ENCODE measurements at places on chromosomes 7 and 10. TPM values are rescaled to one million over a fixed set of nuclear protein-coding genes. Genes with fewer than 3 reads are reported as not detected.

DNA sequence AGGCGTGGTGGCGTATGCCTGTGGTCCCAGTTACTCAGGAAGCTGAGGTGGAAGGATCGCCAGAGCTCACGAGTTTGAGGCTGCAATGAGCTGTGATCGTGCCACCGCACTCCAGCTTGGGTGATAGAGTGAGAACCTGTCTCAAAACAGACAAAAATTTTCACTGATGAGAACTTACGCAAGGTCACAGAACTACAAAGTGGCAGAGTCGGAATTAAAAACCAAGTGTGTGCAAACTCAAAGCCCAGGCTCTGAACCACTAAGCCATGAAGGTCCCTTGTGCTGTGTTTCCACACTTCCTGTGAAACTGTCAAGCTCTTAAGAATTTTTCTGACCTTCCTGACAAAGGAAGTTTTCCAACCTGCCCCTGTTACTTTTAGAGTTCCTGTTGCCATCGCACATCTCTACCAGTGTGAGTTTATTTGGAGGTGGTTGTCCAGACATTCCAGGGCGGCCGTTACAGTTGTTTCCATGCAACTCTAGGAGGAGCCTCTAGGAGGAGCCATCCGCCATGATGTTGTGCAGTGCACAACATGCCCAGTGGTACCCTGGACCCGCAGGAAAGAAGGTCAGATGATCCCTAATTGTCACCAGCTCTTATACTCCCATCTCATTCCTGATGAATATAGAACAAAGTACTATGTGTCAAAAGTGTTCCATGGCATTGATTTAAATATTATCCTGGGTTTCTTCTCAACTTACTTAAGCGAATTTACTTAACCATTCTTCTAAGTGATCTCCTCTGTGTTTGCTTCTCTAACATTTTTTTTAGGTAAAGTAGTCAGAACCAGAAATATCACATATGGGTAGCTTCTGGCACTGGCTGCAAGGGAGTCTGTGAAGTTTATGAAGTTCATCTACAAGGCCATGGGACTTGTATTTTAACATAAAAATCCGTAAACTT, 49.0 kb upstream of the LYZL1 start:
- DNase-seq = peak; percentile 72

The LGI1 gene
- 0.75 TPM for total RNA-seq

DNA sequence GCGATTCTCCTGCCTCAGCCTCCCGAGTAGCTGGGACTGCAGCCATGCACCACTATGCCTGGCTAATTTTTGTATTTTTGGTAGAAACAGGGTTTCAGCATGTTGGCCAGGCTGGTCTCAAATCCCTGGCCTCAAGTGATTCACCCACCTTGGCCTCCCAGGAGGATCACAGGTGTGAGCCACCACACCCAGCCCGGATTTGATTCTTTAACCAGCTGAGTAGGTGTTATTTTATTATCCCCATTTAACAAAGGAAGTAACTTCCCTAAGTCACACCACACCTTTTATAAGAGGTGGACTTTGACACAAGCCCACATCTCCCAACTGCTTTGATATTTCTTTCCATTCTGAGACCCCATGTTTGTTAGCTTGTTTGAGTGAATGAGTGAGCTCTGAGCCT, 25.0 kb downstream of the SLC25A28 start:
- no peak for DNase-seq

DNA sequence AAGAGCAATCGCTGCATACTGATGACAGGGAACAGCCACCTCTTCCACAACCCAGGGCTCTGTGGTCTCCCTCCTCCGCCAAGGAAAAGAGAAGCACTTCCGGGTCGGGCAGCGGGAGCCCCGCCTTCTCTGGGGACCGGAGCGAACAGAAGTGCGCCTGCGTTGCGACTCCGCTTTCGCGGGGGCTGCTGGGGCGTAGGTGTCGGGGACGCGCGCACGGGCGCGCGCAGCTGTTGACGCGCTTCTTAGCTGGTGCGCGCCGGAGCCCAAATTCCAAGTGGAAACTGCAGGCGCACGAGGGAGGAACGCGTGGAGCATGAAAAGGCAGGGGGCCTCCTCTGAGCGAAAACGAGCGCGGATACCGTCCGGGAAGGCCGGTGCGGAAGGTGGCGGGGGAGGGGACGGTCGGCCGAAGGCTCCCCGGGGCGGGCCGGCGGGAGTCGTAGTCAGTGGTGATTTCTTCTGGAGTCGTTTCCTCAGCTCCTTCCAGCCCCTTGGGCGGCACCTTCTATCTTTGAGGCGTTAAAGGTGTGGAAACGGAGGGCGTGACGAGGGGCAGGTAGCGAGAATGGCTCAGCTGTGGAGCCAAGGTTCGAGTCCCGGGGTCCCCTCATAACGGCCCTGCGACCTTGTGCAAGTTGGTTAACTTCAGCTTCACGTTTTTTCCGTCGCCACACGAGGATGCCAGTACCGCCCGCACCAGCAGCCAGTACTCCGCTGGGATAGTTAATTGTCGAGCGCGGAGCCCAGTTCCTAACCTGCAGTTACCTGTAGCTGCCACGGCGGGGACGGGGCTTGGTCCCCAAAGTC, at the start of the genes COX15 and CUTC:
COX15 (minus strand) TSS at position 95 of the 810 bp plus-strand sequence; CDS start at position 17, 78 bp downstream.
CUTC (plus strand) TSS at position 202 of the 810 bp plus-strand sequence; CDS start at position 317, 115 bp downstream.
- DNase-seq = peak; percentile 98

DNA sequence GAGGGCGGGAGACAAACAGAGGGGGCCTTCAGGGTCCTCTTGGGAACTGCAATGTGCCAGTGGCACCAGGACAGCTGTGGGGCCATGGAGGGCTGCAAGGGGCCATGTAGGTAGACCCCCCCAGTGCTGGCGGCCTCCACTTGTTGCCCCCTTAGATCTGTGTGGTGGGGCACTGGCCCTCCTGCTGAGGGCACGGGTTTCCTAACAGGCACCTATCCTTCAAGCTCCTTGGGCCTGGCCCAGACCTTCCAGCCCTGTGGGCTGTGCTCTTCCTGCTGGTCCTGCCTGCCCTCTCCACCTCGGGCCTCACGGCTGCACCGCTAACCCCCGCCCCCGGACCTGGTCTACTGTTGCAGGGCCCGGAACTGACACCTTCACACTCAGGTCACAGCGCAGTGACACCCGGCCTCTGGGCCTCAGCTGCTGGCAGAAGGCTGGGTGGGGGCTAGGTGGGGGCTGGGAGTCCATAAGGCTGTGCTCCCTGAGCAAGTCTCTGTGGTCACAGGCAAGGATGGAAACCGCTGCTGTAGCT, 12.6 kb downstream of the RASGEF1A start:
- no peak for DNase-seq

The AFAP1L2 gene
- total RNA-seq = 1.3 TPM

DNA sequence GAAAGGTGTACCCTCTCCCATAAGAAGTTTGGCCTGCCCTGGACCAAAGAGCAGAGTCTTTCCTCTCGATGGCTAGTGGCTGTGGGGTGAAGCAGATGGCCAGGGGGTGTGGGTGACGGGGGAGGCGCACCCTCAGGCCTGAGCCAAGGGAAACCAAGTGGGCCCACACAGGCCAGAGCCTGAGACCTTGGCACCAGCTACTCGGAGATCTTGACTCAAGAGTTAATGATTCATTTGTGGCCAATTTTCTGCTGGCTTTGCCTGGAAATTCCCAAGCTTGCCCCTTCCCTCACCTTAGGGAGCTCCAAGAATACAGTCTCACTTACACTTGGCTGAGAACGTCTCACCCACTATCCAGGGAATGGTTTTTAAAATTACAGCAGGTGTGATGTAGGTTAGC, 42.7 kb downstream of the ZMIZ1 start:
- no peak for DNase-seq

The CDK1 gene
- total RNA-seq = 0.65 TPM

The PHKG1 gene
- total RNA-seq = 0.78 TPM

The OPN4 gene
- total RNA-seq = not detected

DNA sequence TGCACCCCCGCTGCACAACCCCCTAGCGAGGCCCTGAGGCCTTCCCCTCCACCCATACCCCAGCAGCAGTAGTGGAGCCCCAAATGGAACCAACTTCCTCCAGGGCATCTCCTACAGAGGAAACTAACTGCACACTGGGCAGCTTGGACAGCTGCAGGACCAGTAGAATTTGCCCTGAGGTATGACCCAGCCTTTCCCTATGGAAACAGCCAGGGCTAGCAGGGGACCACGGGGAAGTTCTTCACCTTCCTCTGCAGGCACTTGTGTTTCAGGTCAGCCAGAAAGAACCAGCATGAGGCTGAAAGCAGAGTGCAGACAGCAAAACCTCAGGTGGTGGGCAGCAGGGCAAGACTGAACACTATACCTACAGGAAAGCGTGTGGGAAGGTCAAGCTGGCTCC, 5.7 kb upstream of the EEPD1 start:
- DNase-seq = no peak

The FAM107B gene
- 67.2 TPM for total RNA-seq

The HEPACAM2 gene
- not detected for total RNA-seq

The ECHS1 gene
- total RNA-seq = 764 TPM

DNA sequence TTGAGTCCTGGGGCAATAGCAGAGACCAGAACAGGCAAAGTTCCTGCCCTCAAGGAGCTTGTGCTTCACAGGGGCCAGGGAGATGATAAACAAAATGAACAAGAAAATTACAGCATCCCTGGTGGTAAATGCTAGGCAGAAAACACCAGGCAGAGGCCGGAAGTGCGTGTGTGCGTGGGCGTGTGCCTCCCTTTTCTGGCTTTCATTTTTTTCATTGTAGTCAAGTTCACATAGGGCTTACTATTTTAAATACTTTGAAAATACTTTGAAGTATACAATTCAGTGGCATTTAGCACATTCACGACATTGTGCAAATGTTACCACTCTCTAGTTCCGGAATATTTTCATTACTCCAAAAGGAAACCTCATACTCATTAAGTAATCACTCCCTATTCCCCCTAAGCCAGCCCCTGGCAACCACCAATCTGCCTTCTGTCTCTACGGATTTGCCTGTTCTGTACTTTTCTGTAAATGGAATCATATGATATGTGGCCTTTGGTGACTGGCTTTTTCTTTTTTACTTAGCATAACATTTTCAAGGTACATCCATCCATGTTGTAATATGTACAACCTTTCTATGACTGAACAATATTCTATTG, 88.1 kb upstream of the PDCD4 start:
- no peak for DNase-seq

DNA sequence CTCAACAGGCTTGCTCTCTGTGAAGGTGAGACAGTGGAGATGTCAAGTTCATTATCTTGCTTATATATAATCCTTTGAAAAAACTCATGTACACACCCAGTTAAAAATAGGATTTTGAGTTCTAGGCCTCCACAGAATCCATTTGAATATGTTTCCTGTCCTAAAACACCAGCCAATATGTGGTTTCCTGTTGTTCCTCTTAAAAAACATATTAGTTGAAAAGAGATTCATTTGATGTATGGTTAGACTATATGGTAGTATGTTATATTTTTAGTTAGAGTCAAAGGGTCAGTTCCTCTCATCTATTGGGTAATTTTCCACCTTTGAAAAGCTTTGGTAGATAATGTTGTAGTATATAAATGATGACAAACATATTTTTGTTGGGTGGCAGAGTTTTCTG, 16.0 kb downstream of the PPP1R9A start:
- DNase-seq = no peak

DNA sequence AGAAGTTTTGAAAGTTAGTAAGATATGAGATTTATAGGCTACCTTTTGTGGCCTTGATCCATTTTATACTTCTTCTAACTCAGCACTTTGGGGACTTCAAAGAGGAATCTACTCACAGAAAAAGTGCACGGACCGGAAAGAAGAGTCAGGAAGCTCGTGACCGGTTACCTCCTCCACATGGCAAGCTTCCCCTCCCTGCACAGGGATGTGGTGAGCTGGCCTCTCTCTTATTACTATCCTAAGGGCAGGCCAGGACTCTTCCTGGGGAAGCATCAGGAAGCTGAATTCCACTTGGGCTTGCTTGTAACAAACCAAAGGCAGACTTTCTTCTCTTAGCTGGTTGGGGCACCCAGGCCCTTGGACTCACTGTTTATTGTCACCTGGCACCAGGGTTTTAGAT, 170.8 kb upstream of the GLI3 start:
- DNase-seq = no peak

DNA sequence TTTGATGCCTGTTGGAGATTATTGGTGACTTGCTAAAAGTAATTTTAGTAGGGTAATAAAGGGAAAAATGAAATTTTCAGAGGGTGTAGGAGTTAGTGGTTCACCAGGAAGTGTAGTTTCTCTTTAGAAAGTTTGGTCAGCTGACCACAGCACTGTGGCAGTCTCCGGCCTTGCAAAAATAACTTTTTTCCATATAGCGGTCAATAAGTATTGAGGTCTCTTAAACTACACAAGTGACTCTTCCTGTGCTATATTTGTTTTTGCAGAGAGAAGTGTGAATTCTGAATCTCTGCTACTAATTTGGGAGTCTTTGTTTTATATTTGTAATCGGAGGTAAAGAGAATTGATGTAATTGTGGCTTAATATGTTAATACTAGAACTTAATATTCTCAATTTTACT, 24.3 kb downstream of the PTPN12 start:
- no peak for DNase-seq

DNA sequence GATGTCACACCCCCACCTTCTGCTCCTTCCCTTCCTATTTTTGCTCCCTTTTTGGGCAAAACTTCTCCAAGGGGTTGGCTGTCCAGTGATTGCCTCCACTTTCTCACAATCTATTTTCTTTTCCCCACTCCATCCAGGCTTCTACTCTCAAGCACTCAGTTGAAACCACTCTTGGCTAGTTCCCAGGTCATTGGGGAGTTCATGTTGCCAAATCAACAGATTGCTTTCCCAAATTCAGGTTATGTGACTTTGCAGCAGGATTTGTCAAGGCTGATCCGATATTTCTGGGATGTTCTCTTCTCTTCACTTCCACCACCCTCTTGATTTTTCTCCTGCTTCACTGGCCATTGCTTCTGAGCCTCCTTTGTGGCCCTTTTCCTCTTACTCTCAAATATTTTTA, 258.7 kb upstream of the SLC26A5 start:
- DNase-seq = no peak

DNA sequence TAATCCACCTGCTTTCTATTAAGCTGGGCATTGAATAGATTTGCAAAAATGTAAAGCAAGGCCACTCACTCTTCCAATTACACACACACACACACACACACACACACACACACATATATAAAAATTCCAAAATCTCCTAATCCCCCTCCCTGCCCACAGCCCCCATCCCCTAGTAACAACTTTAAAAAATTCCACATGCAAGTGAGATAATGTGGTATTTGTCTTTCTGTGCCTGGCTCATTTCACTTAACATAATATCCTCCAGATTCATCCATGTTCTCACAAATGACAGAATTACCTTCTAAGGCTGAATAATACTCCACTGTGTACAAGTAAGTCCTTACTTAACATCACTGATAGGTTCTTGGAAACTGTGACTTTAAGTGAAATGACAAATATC, 24.2 kb downstream of the SH2D4B start:
- no peak for DNase-seq

The ARID5B gene
- 3.8 TPM for total RNA-seq

The CPN1 gene
- total RNA-seq = 46.9 TPM

GRCh38 chr10:31702005-31702404, 226.6 kb downstream of the ARHGAP12 start:
- DNase-seq = no peak

The FXYD4 gene
- not detected for total RNA-seq

GRCh38 chr7:89104748-89105685, 309.5 kb upstream of the TEX47 start:
- no peak for DNase-seq

All from left lobe of liver (tissue), 2 donors.